Astrocyte of the spinal cord (primary cell): ENCODE measurements at places on chromosomes 4 and X.

DNA sequence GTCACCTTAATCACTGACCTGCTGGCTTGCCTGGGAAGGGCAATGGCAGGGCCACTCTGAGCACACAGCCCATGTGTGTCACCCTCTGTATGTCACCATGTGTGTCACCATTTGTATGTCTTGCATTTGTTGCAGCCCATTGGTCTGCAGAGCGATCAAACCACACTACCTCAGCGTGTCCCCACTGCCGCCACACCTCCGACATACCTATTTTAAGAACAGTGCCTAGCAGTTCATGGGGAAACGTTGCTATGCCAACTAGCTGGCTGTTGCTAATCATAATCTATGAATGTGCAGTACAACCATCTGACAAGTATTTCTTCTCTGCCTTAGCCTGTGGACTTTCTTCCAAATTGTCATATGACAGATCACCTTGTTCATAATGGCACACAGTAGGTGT is 8.0 kb upstream of the CRMP1 start:
- no peak for DNase-seq

DNA sequence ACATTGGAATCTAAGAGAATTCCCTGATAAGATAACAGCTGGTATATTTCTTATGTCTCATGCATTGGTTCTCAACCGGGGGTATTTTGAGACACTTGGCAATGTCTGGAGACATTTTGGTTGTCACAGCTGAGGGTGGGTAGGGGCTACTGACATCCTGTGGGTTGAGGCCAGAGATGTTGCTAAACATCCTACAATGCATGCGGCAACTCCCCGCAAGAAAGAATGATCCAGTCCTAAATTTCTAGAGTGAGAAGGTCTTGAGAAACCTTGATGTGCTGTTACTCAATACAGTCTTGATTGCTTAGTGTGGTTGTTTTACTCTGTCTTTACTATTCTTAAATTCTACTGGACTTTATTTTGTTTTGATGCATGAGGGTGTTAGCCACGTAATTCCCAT is 287.2 kb downstream of the FRMPD4 start:
- DNase-seq = no peak

DNA sequence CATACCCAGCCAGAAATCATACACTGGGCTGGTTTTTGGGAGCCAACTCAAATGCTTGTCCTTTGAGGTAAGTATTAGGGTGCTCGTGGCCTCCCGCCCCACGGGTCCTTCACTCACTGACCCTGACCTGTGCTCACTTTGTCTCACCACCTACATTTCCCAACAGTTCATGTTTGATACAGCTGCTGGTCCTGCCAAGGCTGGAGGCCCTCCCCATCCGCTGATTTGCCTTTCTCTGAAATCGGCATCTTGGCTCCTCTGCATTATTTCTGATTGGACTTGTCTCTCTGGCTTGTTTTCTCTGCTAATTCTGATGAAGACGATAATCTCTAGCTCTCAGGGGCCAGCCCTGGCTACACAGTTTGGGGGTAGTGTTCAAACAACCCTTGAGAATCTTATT is 70.2 kb downstream of the SORBS2 start:
- no peak for DNase-seq

DNA sequence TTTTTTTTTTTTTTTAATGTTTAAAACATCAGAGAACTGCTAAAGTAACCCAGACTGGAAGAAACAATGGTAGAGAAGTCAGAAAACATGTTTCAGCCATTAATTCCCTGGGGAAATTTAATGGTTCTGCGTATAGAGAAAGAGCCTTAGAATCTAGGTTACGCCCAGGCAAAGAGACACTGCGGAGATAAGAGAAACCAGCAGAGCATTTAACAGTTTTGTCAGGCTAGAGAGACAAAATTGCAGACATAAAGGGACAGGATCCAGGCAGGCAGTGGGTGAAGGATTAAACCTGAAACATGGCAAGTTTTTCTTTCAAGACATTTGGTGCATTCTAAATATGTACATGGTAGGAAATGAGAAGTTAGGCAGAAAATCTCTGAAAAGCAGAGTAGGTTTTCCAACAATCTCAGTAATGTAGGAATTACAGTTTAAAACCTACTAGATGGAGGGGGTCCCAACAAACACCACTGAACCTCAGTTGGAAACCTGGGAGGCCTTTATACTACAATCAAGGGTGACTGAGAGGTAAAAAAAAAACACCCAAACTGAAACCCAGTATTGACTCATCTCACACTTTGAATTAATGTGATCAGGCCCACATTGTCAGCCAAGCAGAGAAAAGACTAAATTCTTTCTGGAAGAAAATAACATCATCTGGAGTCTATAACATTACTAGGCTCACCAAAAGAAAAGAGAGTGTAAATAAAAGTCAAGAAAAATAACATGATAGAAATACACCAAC is 254.2 kb upstream of the NWD2 start:
- DNase-seq = no peak

DNA sequence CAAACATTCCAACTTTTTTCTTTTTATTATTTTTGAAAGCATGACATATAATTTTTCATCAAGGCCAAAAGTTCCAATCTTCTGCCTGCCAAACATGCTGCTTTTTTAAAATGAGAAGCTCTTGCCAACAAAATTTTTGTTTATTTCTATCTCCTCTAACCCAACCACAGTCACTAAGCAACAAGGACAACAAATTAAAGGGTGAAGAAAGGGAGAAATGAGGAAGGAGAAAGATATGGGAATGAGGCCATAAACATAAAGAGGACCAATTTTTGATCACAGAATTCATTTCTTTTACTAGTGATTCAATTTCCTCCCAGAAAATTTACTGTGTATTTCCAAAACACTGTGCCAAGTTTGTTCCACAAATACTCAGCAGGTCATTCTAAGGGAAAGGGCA is 537.0 kb upstream of the DIAPH2 start:
- DNase-seq = no peak

- DNase-seq = no peak
Observed at GRCh38 chrX:69046996-69047490, 118.2 kb downstream of the PJA1 start.

- no peak for DNase-seq
Observed at GRCh38 chr4:8419222-8420041, 21.1 kb downstream of the ACOX3 start.

DNA sequence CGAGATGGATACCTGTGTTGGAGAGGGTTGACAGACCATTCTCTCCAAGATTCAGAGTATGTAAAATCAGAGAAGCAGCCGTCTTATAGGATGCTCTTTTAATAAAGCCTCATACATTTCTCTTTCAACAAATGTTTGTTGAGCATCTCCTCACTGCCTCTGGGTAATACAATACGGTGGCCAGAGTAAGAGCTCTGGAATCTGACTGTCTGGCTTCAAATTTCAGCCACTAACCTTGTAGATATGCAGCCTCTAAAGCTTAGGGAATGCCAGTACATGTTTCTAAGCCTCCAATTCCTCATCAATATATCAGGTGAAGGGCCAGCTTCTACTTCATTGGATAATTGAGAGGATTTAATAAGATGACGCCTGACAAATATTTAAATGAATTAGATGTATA is 61.3 kb downstream of the CLNK start:
- DNase-seq = peak; percentile 72

DNA sequence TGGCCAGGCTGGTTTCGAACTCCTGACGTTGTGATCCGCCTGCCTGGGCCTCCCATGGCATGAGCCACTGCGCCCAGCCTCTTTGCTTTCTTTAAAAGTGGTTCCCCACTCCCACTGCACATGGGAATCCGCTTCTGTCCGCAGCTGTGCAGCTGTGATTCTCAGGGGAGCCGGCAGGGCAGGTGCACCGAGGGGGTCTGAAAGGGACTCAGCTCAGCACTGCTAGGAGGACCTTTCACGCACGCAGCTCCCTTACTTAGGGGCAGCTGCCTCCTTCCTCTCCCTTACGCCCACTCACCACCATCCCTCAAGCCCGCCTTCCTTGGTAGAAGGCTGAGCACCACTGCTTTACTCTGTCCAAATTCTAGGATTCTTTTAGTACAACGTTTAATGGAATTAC is 40.4 kb upstream of the CYP4V2 start:
- no peak for DNase-seq

- DNase-seq = no peak
Observed at GRCh38 chr4:106316773-106317409, 541 bp downstream of the AIMP1 start.

GRCh38 chrX:94057385-94057784 is 383.4 kb downstream of the FAM133A start:
- no peak for DNase-seq
